HFFc6 (cell line): ENCODE measurements at places on chromosomes 3 and 15.

GRCh38 chr3:140023616-140024530 lies 88.9 kb downstream of the CLSTN2 start:
- DNase-seq: no peak

DNA sequence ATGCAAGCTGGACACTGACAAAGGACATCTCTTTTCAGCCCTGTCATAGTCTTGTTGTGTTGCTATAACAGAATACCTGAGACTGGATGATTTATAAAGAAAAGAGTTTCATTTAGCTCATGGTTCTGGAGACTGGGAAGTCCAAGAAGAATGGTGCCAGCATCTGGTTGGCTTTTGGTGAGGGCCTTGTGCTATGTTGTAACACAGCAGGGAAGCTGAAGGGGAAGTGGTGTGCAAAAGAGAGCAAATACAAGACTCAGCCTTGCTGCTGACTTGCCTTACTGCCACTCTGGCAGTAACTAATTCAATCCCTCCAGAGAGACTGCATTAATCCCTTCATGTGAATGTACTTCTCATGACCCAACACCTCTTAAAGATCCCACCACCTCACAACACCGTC lies 356.3 kb upstream of the PROK2 start:
- no peak for DNase-seq

- DNase-seq: no peak
Measured at GRCh38 chr15:45134682-45135604, 5.1 kb downstream of the DUOX1 start.

DNA sequence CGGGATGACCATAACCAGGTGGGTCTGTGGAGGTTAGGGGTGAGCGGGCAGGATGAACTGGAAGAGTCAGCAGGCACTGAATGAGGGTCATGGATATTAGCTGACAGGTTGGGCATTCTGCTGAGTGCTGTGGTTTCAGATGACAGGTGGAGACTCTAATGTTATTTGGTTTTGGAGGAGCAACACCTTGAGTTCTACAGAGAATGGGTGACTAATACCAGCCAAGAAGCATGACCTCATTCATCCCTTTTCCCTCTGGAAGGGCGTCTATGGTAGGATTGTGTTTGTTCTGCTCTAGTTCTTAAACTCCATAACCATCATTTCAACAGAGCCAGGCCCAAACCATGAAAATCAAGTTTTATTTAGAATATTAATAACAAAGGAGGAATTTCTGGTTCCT lies 550.7 kb upstream of the LMCD1 start:
- DNase-seq: no peak

DNA sequence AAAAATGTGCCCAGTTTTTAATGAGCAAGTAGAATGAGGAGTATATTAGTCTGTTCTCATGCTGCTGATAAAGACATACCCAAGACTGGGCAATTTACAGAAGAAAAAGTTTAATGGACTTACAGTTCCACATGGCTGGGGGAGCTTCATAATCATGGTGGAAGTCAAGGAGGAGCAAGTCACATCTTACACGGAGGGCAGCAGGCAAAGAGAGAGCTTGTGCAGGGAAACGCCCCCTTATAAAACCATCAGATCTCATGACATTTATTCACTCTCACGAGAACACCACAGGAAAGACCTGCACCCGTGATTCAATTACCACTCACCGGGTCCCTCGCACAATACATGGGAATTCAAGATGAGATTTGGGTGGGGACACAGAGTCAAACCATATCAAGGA lies 111.7 kb upstream of the CNTN6 start:
- no peak for DNase-seq

GRCh38 chr3:10602769-10603768 lies 97.7 kb upstream of the ATP2B2 start:
- DNase-seq: no peak
